ENCODE measurements at places on chromosomes 13 and 19.

GRCh38 chr19:1917146-1917545 lies 11.9 kb downstream of the ADAT3 start:
- DNase-seq: no peak

DNA sequence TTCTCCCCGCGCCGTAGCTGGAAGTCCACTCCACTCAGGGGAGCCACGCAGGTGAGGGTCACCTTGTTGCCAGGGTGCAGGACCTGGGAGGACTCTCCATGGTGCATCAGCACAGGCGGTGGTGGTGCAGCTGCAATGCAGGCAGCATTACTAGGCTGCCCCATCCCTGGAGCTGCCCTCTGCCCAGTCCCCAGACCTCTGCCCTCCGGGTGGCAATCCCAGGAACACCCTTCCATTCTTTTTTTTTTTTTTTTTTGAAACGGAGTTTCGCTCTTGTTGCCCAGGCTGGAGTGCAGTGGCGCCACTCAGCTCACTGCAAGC lies 1.8 kb downstream of the A1BG start:
- no peak for DNase-seq

DNA sequence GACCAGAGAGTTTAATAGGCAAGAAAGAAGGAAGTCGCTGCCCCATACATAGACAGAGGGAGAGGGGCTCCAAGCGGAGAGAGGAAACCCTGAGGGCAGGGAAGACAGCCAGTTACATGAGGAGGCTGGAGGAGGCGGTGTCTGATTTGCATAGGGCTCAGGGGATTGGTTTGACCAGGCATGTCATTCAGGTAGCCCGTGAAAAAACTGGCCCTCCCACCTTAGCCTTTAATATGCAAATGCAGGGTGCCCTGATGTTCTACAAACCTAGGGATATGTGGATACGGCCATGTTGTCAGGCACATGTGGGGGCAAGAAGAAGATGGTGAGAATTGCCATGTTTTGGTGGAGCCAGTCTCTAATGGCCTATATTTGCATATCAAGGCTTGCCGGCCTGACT lies 1461.6 kb downstream of the PCDH9 start:
- DNase-seq: no peak

DNA sequence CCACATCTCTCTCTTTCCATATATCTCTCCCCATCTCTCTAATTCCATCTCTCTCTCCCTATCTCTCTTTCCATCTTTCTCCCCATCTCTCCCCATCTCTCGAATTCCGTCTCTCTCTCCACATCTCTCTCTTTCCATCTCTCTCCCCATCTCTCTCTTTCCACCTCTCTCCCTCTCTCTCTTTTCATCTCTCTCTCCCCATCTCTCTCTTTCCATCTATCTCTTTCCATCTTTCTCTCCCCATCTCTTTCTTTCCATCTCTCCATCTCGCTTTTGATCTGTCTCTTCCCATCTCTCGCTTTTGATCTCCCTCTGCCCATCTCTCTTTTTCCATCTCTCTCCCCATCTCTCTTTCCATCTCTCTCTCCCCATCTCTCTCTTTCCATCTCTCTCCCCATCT lies 25.6 kb downstream of the ADGRE3 start:
- no peak for DNase-seq

DNA sequence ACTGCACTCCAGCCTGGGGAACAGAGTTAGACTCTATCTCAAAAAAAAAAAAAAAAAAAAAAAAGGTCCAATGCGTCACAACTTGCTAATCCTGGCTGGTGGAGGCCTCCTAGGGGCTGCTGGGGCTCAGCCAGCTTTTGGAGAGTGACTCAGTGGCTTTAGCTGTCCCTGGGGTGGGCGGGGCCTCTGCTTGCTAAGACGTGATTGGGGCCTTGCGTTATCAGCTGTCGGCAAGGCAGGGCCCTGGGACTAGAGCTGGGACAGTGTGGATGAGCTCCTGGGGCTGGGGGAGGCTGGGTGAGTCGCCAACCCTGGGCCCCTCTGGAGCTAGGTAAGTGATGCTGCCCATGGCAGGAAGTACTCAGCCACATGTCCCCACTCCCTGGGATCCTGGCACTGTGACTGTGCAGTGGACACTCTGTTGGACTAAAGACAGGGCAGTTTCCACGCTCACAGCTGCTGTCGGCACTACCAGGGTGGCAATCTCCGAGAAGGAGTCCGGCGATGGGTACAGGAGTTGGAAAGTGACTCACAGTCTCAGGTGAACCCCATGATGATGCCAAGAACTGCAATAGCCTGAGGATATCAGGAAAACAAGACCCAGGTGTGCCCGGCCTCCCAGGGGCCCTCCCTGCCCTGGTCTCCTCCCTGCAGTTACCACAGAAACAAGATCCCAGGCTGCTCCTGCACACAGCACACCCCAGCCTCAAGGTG lies 32.2 kb downstream of the F2RL3 start:
- DNase-seq: peak; percentile 10

DNA sequence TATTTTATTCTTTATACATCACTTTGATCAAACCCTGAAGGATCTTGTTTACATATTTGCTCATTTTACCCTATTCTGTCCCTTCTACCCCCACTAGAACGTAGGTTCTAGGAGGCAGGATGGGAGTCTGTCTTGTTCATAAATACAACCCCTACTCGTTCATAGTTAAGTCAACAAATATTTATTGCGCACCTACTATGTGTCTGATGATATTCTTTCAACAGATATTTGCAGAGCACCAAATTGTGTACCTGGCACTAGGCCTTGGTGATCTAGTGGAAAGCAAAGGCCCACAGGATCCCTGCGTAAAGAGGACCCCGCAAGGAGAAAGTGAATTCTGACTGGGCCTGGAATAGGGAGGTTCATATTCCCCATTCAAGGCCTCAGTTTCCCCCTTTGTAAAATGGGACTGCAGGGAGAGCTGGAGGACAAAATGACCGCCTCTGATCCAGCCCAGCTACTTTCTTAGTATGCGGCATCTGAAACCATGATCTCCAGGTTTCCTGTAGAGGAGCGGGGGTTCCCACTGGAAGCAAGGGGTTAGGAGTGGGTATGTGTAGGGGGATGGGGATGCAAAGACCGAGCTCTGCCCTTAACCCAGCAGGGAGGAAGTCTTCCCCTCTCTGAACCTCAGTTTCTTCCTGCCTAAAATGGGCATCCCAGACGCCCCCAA lies 534 bp upstream of the GEMIN7 start:
- DNase-seq: no peak

GRCh38 chr13:60836821-60837220 lies 439.8 kb downstream of the TDRD3 start:
- no peak for DNase-seq

GRCh38 chr13:99063952-99064351 lies 86.1 kb upstream of the DOCK9 start:
- DNase-seq: no peak

DNA sequence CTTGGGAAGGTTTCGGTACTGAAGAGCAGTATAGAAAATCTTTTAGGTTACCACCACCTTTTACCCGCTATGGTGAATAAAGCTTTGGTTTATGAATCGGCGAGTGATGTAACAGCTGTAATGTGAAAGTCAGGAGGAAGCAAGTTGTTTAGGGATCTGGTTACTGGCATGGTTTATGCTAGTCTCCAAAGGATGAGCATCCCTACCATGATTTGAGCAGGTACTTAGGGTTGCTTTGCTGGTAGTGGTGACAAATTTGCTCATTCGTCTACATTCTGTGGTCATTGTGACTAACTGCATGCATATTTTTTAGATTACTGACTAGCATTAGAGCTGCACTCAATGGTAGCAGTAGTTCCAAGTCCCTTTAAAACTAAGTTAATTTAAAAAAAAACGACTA lies 104.1 kb downstream of the FRY start:
- no peak for DNase-seq

DNA sequence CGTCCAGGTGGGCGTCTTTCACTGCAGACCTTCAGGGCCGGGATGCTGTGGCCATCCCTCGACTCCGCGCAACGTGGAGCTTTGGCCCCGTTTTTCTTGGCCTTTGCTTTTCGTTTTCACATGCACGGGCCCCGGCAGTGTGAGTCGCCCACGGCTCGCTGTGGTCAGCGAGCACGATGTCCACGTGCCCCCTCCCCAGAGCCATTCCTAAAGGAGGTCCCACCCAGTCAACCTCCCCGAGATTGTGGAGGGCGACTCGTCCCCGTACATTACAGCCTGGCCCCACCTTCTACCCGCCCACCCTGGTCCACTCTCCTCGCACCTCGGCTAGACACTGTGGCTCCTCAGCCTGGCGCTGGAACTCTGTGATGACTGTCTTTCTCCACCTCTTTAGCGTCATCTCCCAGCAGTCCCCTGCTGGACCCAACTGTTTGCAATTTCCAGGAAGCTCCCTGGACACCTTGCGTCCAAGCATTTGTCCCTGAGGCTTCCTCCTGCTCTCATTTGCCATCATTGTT lies 405 bp downstream of the ZNF446 start:
- DNase-seq: peak; percentile 35

GRCh38 chr19:41951686-41952172 lies 7.4 kb downstream of the RABAC1 start:
- peak; percentile 93 for DNase-seq

- DNase-seq: no peak
Observed at GRCh38 chr13:73198991-73199411, 140.2 kb downstream of the KLF5 start.

DNA sequence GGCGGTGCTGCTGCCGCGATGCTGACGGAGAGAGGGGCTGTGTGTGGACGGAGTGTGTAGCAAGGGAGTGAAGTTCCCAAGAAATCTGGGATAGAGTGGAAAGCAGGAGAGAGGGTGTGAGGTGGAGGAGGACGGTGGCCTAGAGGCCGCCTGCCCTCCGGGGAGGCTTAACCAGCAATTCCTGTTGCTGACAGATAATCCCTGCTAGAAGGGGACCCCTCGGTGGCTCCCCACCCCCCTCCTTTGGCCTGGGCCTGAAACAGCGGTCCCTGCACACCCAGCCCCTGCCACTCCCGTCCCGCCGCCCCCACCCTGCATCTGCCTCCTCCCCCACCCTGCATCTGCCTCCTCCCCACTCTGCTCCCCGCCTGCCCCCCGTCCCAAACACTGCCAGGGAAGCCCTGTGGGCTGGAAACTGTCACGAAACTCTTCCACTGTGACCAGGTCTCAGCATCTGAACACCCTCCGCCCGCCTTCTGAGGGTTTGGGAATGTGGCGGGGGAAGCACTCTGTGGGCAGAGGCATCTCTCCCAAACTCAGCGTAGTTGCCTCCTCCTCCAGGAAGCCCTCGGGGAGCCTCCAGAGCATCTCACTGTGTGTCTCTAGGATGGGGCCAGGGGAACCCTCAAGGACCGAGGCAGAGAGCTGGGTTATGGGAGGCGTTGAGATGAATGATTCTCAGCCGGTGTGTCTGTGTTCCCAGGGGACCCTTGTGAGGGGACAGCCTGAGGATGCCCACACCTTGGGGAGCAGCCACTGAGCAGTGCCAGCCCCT lies 17.1 kb upstream of the MATK start:
- no peak for DNase-seq

- no peak for DNase-seq
Observed at GRCh38 chr13:20513466-20513995, 12.1 kb downstream of the CRYL1 start.

GRCh38 chr13:44976949-44977583 lies 12.2 kb downstream of the NUFIP1 start:
- DNase-seq: no peak

GRCh38 chr13:22278336-22278929 lies 607.6 kb downstream of the FGF9 start:
- DNase-seq: peak; percentile 74

- DNase-seq: no peak
Observed at GRCh38 chr13:20373861-20374260, 141.7 kb upstream of the GJB6 start.
